NCI-H1436 (cell line): ENCODE measurements at places on chromosomes 6 and 20.

GRCh38 chr6:158388727-158389126 lies 76.5 kb downstream of the TULP4 start:
- DNase-seq: no peak

DNA sequence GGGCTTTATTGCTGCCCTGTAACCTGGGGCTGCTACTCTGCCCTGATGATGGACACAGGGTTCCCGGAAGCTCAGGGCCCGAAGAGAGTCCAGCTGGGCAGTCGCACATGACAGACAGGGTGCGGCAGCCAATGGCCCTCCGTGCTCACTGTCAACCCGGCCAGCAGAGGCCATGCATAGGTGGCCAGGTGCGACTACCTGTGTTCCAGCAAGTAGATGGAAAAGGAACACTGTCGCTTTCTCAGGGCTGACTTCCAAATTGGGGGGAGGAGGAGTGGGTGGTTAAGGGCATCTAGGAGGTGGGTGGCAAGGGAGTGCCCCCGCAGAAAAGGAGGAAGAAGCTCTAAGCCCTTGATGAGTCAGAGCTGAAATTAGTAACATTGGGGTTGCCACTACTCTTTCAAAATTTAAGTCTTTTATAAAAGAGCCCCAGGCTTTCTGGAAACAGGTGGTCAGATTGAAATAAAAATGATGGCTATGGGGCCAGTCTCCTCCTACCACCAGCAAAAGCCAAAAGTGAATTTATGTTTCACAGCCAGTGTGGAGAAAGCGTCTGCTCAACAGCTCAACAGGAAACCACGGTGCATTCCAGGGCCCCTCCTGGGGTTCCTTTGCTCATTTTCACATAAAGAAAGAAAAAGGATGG lies 2.3 kb upstream of the RAMACL start:
- DNase-seq: no peak

GRCh38 chr20:40668449-40669228 lies 20.4 kb downstream of the MAFB start:
- no peak for DNase-seq

DNA sequence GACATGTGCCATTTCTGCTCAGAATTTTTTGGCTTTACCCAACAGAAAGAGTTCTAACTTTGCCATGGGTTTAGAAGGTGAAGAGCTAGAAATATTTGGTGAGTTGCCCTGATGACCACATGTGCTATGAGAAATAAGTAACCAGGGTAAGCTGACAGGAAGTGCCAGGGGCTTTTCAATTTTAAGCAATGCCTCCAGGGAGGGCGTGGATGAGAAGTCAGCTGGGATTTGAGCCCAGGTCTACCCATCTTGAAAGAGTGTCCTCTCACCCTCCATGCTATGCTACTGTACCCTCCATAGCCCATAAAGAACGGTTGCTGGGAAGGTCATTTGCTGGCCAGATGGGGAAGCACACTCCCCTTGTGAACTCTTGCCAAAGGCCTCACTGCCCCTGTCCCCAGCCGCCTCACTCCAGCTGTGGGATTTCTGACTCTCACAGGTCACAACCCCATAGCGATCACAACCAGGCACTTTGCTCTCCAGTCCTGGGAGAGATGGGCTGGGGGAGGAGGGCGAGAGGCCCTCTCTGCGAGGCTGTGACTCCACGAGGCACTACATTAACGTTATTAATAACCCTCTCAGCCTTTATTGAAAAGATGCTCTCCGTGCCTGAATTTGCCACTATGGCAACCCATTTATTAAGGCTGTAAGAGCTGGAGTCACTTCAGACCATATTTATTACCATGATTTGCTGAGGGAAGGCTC lies 291.1 kb downstream of the DHX35 start:
- DNase-seq: no peak

GRCh38 chr6:15410752-15411151 lies 164.9 kb downstream of the JARID2 start:
- DNase-seq: no peak

GRCh38 chr20:53127027-53127426 lies 154.9 kb downstream of the TSHZ2 start:
- DNase-seq: no peak

GRCh38 chr6:31905041-31905440 lies 3.2 kb upstream of the ZBTB12 start:
- DNase-seq: no peak

DNA sequence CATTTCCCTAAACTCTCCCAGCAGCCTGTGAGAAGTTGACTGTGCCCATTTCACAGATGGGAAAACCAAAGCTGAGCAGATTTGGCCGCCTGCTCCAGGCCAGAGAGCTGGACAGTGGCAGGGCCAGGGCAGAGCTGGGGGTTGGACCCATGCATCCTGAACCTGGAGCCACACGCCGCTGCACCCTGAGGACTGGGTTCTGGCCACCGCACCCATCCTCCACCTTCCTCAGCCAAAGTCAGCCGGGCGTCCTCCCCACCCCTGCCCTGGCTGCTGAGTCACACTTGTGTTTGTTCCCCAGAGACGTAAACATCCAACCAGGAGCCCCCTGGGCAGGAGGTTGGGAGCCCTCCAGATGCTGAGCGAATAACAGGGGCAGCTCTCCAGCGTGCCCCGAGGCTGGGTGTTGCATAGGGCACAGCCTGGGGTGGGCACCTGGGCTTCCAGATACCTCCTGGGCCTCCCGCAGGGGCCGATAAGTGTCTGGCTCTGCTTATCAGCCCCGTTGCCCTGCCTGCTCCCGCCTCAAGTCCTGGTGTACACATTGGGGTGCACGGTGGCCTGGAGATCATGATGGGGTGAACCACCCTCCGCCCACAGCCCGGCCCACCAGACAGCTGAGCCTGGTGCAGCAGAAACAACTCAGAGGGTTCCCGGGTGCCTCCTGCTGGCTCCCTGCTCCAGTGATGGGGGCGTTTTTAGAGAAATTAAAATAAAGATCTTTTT lies 23.8 kb downstream of the RBM38 start:
- DNase-seq: no peak

- DNase-seq: no peak
Observed at GRCh38 chr20:42366626-42367025, 748.4 kb upstream of the CHD6 start.

DNA sequence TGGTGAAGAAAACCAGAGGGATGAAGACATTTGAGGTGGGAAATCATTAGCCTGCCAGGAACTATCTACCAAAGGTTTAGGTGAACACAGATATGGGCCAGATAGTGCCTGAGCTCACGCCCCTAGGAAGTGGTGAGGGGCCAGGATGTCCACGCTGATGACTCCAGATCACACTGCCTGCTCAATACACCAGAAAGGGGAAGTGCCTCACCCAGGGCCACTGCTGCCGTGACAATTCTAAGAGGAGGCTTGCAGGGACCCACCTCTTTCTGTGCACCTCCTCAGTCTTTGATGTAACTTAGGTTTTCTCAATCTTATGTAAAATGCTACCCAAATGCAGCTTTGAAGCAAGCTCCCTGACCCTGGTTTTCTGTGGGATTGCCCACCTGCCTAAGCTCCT lies 5.4 kb upstream of the RAB44 start:
- DNase-seq: no peak

- DNase-seq: no peak
Observed at GRCh38 chr20:33010133-33010504, 2.6 kb downstream of the BPIFB2 start.

- no peak for DNase-seq
Observed at GRCh38 chr6:129498950-129499842, 210.8 kb downstream of the ARHGAP18 start.

- no peak for DNase-seq
Observed at GRCh38 chr6:56663344-56663743, 20.7 kb upstream of the DST start.

GRCh38 chr6:133817460-133818047 lies 71.4 kb upstream of the TCF21 start:
- peak; percentile 1 for DNase-seq

GRCh38 chr6:97059473-97059872 lies 134.9 kb downstream of the KLHL32 start:
- peak; percentile 29 for DNase-seq

DNA sequence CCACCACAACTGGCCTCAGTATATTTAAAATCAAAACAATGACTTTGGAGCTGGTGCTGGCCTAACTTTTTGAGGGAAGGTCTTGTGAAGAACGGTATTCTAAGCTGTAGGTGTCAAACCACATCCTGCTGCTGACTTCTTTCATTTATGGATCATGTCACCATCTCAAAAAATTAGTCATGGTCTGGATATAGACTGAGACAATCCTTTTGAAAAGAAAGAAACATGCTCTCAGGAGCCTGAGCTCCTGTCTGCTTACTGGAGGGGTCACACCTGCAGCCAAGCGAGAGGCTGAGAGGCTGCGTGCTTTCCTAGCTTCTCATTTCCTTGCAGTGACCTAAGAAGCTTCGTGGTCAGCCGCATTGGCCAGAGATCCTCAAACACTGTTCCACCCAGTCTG lies 55.2 kb downstream of the TIAM2 start:
- no peak for DNase-seq

GRCh38 chr6:149913540-149914240 lies 9.2 kb downstream of the RAET1G start:
- no peak for DNase-seq

DNA sequence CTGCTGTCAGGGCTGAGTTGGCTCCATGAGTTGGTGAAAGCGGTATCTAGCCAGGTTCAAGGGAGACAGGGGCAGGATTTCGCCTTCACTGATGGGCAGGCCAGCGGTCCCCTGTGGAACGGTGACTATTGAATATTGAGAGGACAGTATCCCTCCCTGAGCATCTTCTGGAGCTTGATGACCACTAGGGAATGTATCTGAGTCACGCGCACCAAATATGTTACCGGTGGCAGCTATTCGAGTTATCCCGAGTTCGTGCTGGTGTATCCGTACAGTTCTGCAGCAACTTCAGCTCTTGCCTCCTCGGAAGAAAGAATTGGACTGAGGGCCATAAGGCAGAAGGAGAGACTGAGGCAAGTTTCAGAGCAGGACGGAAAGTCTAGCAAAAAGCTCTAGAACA lies 24.8 kb downstream of the MTHFD1L start:
- DNase-seq: no peak

GRCh38 chr20:10470276-10470675 lies 35.2 kb downstream of the SLX4IP start:
- no peak for DNase-seq

DNA sequence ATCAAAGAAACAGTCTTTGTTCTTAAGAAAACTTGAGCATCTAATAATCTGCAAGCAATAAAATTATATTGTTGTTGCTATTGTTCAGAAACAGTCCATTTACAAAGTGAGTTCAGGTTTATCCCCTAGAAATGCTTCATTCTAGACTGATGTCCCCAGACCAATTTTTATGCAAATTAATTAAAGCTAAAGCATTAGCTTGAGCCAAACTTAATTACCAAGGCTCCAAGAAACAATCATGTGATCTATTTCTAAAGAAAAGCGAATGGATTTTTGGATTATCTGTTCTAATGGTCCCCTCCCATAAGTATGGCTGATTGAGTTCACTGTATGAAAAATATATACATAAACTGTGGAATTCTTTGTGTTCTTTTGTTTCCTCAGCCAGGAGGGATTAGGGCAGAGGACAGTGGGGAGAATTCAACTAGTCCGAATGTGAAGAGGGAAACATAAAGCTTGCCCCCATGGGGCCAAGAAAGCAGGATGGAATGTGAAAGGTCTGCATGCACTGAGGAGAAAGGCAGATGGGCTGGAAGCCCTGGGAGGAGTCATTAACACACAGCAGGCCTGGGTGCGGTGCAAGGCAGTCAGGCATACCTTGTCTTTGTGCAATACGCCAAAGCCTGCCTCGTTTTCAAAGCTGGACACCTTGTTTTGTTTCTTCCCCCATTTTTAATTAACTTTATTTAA lies 597.1 kb downstream of the KIF16B start:
- no peak for DNase-seq

DNA sequence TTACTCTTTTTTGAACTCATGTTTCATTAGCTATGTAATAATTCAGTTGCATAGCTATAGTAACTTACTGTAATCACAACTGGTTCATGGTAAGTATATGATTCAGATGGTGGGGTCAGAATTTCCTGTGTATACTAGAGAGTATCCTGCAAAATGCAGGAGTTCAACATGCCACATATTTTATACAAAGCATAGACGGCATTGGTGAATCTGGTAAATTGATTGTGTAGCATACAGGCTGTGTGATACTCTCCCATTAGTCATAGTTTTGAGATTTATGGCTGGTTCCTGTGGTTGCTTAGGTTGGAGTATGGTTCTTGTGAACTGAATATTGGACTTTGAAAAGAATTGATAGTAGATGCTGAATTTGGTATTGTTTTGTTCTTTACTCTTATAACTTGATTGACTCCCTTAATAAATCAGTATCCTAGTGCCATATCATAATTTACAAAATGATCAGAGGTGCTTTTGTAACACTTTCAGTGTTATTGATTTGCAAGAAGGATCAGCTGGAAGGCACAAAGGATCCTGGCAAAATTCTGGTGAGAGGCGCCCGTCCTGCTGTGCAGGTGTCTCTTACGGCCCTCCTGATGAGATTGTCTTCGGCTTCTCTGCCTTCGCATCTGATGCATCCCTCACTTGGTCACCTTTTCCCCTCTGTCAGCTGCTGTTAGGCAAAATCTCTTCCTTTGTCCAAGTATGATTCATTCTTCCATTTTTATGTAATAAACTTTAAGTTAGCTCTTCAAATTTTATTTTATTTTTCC lies 22.6 kb downstream of the SNX9 start:
- no peak for DNase-seq

- DNase-seq: no peak
Observed at GRCh38 chr20:33431797-33432381, 11.7 kb downstream of the SNTA1 start.

DNA sequence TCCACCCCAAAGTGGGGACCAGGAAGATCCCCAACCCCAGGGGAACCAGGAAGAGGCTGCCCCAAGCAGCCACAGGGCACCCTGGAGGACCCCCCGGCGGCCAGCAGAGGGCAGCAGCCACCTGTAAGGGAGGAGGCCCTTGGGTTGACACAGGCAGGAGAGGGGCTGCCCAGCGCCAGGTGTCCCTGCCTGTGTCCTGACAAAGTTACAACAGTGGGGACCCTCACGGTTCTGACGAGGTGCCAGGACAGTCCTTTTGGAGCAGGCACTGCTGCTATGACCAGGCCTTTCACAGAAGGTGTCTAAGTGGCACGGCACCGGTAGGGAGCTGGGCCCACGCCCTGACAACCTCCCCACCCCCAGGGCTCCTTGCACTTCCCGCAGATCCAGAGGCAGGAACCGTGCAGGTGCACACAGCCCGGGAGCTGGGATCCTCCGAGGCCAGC lies 176.7 kb downstream of the BMP7 start:
- no peak for DNase-seq

DNA sequence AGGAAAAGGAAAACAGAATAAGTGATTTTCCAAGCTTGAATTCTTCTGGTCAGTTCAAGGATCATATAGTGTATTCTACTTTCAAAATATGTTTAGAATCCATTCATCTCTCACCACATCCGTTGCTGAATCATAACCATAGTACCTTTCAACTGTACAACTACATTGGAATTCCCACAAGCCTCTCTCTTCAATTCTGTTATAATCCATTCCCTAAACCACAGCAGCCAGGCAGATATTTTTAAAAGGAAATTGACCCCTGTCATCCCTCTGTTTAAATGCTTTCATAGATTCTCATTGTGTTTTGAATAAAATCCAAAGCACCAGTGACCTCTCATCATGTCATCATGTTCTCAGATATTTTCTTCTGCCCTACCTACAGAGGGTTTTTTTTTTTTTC lies 412.7 kb downstream of the GRIK2 start:
- DNase-seq: no peak
